ENCODE measurements at places on chromosomes 3 and 15.

DNA sequence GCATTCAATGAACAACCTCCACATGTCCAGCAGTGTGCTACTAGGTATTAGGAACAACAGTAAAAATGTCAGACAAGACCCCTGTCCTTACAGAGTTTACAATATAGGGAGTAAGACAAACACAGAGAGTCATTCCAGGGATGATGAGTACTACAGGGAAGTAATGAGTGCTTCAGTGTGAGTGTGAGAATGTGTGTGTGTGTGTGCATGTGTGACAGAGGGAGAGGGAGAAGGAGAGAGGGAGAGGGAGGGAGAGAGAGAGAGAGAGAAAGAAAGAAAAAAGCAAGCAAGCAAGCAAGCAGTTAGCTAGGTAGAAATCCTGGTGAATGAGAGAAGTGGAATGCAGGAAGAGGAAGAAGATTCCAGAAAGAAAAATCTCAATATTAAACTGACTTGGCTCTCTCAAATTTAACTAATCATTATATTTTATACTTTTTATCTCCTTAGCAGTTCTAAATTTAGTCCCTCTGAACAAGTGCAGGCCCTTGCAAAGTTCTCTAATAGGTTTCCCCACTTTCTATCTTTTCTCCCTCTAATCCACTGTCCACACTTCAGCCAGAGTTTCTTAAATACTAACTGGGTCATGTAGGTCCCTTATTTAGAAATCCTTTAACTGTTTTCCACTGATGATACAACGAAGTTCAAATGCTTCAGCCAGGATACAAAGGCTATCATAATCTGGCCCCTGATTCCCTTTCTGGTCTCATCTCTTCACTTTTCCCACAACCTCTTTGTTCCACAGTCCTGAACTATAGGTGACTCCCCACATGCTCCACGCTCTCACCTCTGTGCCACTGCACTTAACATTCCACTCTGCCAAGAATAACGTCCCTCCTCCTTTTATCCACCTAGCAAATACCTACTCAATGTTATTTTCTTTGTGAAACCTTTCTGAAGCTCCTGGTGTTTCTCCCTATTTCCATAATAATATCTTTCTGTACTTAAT is 10.3 kb downstream of the DCBLD2 start:
- no peak for DNase-seq

- DNase-seq = no peak
Observed at GRCh38 chr3:122678506-122678905, 2.1 kb upstream of the PARP14 start.

- no peak for DNase-seq
Observed at GRCh38 chr15:33756961-33757360, 211.3 kb upstream of the CHRM5 start.

GRCh38 chr3:30743641-30744317 is 137.4 kb downstream of the TGFBR2 start:
- no peak for DNase-seq

DNA sequence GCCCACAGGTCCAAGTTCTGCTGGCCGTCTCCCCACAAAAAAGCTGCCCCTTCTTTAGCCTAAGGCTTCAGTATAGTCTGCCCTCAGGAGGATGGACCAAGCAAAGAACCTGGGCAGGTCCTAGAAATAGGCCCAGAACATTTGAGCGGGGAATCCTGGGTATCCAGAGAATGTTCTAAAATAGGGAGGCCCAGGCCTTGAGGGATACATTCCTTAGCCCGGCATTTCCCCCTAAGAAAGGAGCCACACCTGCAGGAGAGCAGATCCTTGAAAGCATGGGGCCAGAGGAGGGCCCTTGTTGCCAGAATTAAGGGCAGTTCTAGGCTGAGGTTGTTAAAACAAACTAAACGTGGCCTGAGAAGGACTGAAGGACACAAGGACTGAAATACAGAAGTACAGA is 20.6 kb upstream of the MEX3B start:
- no peak for DNase-seq

DNA sequence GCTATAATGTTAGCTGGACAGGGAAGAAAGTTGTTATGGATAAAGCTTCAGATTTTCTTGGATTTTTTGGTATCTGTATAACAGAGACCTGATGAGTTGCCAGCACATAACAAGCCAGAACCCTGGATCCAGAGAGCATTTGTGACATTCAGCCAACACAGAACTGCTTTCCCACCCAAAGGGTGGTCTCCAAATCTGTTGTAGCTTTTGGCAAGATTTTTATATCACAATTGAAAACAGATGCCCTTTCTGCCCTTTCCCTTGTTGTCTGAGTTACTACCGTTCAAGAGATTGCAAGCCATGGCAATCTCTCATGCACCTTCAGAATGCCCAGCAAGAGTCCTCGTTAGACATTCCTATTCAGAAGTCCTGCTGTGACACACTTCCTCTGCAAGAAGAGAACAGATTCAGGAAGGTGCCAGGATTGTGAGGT is 107.6 kb upstream of the FGF7 start:
- DNase-seq = no peak

GRCh38 chr3:193983846-193984818 is 151.8 kb upstream of the HES1 start:
- no peak for DNase-seq

- DNase-seq = no peak
Observed at GRCh38 chr3:138829097-138829496, 5.6 kb downstream of the PIK3CB start.

- no peak for DNase-seq
Observed at GRCh38 chr3:13240928-13241618, 167.8 kb upstream of the IQSEC1 start.

DNA sequence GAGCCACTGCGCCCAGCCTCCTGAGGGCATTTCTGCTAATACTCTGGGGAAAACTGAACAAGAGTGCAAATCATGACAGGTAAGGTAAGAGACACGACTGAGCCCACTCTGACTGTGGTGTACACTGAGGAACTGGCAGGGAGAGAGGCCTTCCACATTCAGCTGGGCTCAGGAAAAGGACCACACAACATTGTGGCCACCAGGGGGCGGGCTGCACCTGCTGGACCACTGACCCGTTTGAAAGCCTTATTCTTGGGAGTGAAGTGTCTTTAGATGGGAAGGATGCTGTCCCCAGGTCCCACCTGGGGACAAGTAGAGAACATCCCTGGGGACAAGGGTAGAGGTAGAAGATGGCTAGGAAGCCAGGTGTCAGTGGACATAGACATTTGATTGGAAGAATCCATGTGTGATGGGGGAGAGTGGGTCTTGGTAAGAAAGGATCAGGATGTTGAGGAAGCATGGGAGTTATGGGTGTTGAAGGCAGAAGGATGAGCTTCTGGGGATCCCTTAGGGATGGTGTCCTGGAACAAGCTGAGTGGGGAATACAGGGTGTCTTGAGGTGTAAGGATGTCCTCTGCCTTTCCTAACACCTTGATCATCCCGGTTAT is 6.2 kb upstream of the CTDSPL start:
- DNase-seq = peak; percentile 65

GRCh38 chr15:88606070-88606794 is 14.9 kb upstream of the AEN start:
- DNase-seq = no peak

DNA sequence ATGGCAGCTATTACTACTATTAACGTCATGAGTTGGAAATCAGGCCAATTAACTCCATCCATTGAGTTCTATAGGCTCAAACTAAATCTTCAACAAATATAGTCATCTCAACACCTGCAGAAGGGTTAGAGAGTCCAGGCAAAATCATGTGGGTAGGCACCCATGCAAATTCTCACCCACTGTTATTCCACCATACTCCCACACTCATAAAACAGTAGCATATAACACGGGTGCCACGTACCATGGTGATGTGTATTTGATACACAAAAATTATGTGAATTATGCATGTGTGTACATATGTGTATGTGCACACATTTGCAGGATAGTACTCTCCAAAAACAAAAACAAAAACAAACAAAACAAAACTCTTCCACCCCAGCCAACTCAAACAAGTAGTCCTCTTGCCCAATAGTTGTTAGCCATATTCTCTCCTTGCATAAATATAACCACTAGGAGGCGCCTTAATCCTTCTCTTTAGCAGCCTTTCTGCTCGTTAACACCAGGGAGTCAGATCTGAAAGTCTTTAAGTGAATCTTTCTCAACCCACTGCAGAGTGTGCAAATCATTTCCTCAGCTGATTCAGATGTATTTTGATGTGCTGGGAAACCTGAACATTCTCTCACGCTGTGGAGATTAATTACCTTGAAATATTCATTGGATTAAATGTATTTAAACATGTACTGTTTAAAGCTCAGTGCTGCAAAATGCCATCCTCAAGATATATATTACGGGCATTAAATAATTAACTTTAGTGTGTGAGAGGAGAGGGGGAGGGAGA is 38.0 kb upstream of the COPB2 start:
- DNase-seq = no peak

DNA sequence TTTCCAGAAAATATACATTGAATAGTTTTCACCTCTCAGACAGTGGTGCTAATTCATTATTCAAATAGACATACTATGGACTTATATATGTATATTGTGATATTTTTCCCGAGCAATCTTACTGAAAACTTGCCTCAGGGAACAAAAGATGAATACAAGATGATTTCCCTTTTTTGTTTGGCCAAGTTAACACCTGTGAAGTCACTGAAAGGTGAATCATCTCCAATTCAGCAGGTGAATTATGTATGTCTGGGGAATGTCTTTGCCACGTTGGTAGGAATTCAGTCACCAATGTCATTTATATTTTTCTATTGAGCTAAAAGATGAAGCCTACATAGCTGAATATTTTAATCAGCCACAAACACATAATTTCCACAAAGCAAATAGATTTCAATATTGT is 88.2 kb downstream of the GPR156 start:
- no peak for DNase-seq

DNA sequence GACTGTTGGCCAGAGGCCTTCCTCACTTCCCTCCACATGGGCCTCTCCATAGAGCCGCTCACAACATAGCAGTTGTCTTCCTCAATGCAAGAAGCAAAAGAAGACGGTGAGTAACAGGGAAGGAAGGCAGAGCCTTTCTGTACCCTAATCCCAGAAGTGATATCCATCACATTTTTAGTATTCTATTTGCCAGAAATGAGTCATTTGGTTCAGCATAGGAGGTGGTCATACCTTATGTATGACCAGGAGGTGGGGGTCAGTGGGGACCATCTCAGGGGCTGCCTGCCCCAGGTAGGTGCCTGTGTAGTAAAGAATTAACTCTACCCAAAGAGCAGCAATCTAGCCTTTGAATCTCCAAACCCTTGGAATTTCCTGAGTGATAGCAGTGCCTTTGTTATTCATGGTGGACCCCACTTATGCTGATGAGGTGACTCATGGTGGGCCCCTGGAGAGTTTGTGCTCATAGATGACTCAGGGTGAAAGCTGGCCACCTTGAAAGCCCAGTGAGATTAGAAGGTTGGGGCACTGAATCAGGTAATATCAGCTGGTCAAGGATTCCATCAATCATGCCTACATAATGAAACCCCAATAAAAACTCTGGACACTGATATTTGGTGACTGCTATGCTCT is 323.9 kb upstream of the IGF1R start:
- no peak for DNase-seq

DNA sequence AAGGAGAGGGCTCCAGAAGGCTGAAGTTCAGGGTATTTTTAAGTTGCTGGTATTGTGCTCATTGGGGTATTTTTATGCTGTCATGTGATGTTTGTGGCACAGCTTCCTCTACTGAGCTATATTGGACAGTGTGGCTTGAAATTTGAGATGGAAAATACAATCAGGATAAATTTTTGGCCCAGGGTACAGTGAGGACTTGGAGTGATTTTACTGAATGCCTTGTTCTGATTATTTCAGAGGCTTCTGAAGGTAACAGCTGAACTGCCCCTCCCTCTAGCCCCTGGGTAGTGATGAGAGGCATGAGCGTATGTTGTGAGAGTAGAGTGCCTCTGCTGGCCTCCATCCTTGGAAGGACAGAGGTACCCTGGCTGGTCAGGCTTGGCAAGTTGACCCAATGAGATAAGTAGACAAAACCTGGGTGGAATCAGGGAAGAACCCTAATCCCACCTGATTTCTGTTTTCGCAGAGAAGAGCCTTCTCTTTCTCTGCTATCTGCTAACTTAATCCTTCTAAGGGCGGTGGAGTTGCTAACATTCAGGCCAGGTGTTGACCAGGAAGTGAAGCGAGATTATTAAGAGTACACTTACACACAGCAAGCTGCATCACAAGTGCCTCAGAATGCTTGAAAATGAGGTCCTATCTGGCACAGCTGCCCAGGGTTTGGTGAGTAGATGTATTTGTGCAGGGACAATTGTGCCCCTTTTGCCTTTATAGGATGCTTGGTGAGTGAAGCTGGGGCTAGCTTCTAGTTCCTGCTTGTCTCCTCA is 98.1 kb upstream of the CLSTN2 start:
- DNase-seq = no peak

DNA sequence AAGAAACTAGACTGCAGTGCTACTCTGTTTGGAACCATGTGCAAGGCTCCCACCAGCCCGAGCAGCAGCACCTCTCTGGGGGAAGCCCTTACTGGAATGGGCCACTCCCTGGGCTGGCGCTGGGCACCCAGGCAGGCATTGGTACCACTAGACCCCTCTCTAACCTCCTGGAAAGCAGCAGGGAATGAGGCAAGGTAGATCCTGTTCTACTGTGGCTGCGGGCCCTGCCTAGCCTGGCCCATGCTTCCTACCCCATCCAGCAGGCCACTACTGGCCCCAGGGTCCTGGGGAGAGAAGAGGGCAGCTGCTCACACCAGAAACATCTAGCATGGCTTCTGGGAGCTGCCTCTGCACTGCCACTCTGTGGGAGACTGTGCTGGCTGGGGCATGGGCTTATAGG is 44.8 kb downstream of the MESD start:
- no peak for DNase-seq

GRCh38 chr3:69784954-69785514 is 45.8 kb downstream of the MITF start:
- no peak for DNase-seq

- DNase-seq = no peak
Observed at GRCh38 chr3:50177346-50177745, 14.1 kb upstream of the GNAT1 start.

GRCh38 chr15:100078511-100079220 is 263.1 kb downstream of the ADAMTS17 start:
- no peak for DNase-seq

DNA sequence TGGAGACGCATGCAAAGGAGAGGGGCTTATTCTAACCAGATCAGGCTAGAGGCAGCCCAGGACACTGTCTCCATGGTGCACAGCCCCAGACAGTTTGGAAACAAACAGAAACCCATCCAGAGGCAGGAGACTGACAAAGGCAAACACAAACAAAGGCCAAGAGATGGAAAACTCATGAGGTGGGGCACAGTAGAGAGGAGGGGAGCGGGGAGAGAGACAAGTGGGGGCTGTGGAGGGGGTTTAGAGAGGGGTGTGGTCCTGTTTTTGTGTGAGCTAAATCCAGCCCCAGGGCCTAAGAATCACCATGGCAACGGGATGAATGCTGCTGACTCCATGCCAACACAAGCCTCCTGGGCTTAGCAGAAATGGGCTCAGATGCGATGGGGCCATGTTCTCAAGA is 32.3 kb downstream of the PARP16 start:
- DNase-seq = no peak

- DNase-seq = no peak
Observed at GRCh38 chr3:25324954-25325655, 103.0 kb upstream of the RARB start.

DNA sequence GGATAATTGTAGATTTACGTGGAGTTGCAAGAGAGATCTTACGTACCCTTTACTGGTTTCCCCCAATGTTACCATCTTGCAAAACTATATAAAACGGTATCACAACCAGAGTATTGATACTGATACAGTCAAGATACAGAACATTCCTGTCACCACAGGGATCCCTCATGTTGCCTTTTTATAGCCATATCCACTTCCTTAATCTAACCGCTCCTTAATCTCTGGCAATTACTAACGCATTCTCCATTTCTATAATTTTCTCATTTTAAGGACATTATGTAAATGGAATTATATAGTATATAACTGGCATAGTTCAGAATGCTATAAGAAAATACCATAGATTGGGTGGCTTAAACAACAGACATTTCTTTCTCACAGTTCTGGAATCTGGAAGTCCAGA is 61.1 kb downstream of the SEC22A start:
- no peak for DNase-seq

All from CD8-positive, alpha-beta T cell (primary cell).